ENCODE measurements at places on chromosomes 7 and 10.

- no peak for DNase-seq
These were observed 93.8 kb downstream of the GLRX3 start for GRCh38 chr10:130230036-130230435.

- no peak for DNase-seq
These were observed 503.9 kb upstream of the IGFBP3 start for GRCh38 chr7:46424934-46425333.

DNA sequence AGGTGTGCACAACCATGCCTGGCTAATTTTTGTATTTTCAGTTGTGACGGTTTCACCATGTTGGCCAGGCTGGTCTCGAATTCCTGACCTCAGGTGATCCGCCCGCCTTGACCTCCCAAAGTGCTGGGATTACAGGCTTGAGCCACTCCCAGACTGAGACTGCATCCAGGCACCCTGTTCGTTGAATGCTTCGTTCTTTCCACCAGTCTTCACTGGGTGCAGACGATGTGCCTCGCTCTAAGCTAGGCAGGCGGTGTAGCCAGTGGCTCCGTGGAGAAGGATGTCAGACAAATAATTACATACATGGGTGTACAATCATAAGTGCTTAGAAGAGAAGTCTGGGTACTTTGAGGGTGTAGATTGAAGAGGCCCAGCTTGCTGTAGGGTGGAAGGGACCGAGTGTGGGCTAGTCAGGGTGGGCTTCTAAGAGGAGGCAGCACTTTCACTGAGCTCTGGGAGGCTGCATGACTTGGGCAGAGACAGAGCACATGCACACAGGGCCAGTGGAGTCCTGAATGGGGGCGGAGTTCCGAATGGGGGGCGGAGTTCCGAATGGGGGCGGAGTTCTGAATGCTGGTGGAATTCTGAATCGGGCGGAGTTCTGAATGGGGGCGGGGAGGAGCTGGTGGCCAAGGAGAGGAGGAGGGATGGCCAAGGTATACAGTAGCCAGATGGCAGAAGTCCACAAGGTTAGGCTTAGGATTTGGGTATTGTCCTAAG lies 74.3 kb downstream of the COL26A1 start:
- DNase-seq = no peak

GRCh38 chr7:5422396-5423305 lies 983 bp downstream of the TNRC18 start:
- no peak for DNase-seq

GRCh38 chr10:3045471-3046209 lies 21.7 kb upstream of the PFKP start:
- no peak for DNase-seq

GRCh38 chr10:58885686-58886345 lies 290.6 kb upstream of the PHYHIPL start:
- DNase-seq = no peak

DNA sequence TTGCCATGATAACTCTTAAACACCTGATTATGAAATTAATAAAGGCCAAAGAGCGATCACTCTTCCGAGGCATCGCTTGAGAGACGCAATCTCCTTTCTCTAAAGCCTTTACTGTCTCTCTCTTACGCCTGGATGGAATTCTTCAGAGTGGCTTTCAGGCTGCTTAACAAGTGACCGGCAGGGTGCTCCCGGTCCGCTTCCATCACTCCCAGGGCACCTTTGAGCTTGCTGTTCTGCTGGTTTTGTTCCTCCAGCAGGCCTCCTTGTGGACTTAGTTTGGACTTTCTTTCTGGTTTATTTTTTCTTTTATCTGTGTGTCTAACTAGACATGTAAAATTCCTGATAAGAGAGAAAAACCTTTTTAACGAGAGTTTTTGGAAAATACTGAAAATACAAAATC lies 60.9 kb downstream of the MRPL32 start:
- no peak for DNase-seq

GRCh38 chr10:78316451-78316931 lies 282.8 kb downstream of the RPS24 start:
- DNase-seq = peak; percentile 21

GRCh38 chr7:118041251-118041878 lies 142.6 kb upstream of the LSM8 start:
- DNase-seq = no peak

DNA sequence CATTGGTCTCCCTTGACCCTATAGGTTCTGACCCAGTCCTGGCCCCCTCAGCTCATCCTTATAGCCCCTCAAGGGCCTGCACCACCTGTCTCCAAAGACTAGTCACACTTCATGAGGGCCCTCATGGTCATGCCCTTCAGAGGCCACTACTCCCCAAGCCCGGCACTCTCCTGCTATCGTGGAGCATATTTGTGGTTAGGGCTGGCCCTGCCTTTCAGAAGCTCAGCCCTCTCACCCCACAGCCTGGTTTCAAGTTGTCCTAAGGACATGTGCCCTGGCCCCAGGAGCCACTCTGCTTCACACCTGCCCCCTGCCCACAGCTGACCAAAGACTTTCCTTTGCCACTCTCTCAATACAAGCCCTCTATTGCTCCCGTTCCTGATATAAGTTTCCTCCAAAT lies 60.3 kb upstream of the LBX1 start:
- DNase-seq = peak; percentile 9

DNA sequence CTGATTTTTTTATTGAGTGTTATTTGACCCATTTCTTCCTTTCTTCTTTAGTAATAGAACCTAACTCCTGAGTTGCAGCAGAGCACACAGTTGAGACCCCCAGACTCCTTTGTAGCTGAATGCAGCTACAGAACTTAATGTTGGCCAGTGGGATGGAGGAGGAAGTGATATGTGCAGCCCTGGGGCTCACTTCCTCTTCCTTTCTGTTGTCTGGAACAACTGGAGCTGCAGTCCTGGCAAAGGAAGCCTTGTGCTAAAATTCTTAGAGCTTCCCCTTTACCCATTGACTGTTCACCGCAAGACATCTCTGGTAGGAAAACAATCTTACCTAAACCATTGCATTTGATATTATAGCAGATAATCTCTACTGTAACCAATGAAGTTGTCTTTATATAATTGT lies 86.6 kb downstream of the ITGB8 start:
- DNase-seq = no peak

DNA sequence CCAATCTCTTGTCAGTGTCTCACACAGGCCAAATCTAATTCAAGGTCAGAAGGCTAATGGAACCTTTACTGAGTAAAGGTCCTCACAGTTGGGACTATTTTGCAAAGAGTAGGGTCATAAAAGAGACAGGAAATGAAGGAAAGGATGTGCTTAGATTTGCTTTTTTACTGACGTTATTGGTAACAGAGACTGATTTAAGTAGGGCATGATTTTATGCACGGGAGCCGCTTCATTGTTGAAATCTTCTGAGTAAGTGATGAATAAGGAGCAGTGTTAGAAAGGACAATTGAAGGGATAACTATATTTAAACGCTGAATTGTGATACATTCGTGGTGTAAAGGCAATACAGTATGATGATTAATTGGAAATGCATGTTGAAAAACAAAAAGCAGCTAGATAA lies 261.5 kb downstream of the MALRD1 start:
- no peak for DNase-seq

DNA sequence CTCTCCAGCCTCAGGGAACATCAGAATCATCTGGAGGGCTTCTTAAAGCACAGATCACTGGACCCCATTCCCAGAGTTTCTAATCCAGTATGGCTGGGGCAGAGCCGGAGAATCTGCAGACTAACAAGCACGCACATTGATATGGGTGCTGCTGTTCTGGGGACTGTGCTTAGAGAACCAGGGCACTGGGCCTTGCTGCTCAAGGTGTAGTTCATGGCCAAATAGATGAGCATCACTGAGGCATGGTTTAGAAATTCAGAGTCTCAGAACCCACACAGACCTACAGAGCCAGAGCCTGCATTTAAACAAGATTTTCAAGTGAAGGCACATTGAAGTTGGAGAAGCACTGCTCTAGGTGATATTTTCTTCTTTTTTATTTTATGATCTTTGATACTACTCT lies 376.8 kb upstream of the PHF14 start:
- no peak for DNase-seq

GRCh38 chr7:128042012-128042411 lies 10.8 kb upstream of the LRRC4 start:
- no peak for DNase-seq

DNA sequence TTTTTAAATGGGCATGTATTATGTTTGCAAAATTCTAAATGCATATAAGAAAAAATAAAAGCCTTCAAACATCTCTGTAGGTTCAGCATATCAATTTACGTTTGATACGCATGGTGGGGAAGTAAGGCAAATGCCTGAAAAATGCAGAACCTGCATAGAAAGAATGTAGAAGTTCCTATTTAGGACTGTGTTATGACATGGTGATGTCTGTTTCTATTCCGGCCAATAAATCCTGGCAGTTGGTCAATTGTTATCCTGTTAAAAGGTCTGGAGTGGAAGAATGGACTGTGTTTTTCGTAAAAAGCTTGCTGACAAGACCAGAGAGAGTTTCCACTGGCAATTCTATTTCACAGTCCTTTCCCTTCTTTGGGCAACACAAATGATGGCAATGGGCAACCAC lies 49.6 kb upstream of the CAV2 start:
- no peak for DNase-seq

- DNase-seq = no peak
These were observed 22.4 kb downstream of the UBTD1 start for GRCh38 chr10:97520978-97521761.

DNA sequence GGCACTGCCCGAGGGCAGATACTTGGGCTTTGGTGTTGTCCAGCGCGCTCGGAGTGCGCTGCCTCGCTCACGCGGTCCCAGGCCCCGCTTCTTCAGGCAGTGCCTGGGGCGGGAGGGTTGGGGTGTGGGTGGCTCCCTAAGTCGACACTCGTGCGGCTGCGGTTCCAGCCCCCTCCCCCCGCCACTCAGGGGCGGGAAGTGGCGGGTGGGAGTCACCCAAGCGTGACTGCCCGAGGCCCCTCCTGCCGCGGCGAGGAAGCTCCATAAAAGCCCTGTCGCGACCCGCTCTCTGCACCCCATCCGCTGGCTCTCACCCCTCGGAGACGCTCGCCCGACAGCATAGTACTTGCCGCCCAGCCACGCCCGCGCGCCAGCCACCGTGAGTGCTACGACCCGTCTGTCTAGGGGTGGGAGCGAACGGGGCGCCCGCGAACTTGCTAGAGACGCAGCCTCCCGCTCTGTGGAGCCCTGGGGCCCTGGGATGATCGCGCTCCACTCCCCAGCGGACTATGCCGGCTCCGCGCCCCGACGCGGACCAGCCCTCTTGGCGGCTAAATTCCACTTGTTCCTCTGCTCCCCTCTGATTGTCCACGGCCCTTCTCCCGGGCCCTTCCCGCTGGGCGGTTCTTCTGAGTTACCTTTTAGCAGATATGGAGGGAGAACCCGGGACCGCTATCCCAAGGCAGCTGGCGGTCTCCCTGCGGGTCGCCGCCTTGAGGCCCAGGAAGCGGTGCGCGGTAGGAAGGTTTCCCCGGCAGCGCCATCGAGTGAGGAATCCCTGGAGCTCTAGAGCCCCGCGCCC lies at the start of gene NPY:
Gene NPY (plus strand): TSS at position 294 of the 802 bp plus-strand sequence. CDS start 1,051 bp downstream, outside the sequence.
- DNase-seq = peak; percentile 11

- DNase-seq = no peak
These were observed 8.8 kb downstream of the INPP5F start for GRCh38 chr10:119734396-119735332.

GRCh38 chr7:22269963-22270362 lies 87.0 kb downstream of the RAPGEF5 start:
- no peak for DNase-seq

GRCh38 chr7:149053384-149053783 lies 25.1 kb upstream of the PDIA4 start:
- no peak for DNase-seq

GRCh38 chr10:19825700-19826099 lies 9.5 kb downstream of the PLXDC2 start:
- no peak for DNase-seq

- no peak for DNase-seq
These were observed 926.7 kb upstream of the ZNF722 start for GRCh38 chr7:63071920-63072319.

DNA sequence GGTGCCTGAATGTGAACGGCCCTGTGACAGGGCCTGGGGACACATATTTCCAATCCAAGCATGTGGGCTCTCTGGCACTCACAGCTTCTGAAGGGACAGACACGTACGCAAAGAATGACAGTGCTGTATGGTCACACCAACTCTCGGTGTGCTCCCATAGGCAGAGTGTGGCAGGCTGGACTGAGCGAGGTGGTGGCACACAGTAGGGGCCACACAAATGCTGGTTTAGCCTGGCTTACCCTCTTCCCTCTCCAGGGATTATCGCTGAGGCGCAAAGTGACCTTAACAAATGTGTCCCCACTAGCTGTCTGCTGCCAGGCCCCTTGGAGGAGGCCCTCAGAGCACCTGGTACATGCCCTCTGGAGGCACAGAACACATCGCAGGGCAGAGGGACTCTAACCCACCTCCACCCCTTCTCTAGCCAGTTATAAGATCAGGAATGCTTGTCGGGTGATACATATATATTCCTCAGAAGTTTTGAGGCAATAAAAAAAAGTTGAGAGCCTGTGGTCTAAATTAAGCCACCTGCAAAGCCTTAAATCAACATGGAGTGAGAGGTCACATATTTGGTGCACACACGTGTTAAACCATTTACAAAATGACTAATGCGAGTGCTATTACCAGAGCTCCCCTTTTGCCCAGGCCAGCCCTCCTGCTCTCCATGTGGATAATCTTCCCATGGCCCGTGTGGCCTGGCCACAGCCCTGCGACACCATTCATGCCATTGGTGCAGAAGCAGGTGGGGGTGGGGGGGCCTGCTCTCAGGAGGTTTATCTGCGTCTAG lies 262.8 kb upstream of the GRB10 start:
- no peak for DNase-seq

GRCh38 chr10:8044908-8045725 lies 9.4 kb upstream of the GATA3 start:
- no peak for DNase-seq

DNA sequence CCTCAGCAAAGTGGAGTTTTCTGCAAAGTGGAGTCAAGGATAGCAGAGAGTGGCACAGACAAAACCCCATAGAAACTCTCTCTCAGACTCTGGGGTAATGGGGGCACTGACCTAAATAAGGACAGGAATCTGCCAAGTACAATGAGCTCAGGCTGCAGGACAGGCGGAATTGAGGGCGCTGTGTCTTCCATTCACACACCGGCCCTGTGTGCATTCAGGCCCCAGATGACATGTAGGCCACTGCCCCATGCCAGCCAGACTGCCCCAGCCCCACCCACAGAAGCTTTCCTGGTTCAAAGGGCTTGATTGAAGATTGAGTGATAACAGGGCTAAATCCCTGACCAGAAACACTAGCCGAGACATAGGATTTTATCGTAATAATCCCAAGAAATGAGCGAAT lies 52.7 kb downstream of the EEPD1 start:
- no peak for DNase-seq

DNA sequence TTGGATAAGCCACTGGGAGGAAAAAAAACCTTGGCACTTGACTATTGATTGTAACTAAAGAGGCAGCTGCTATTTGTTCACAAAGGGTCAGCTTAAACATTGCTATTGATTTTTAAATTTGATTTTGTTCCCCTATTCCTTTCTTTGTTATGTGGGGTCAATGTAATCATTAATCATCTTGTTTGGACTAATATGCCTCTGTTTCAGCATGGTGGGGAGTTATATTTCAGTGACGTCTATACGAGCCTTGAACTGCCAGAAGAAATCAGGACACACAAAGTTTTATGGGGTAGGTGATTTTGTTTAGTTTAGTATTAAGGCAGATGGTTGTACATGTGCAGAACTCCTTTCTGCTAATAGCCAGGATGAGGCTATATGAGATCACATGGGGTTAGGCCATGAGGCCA lies 7.5 kb downstream of the AS3MT start:
- DNase-seq = no peak

GRCh38 chr10:15209827-15210509 lies 41.5 kb upstream of the NMT2 start:
- DNase-seq = no peak

Measured in DMS79 (cell line).